Amniotic epithelial cell (primary cell): ENCODE measurements at places on chromosomes 7 and 10.

GRCh38 chr7:55127622-55128081 is 108.8 kb downstream of the EGFR start:
- no peak for DNase-seq

DNA sequence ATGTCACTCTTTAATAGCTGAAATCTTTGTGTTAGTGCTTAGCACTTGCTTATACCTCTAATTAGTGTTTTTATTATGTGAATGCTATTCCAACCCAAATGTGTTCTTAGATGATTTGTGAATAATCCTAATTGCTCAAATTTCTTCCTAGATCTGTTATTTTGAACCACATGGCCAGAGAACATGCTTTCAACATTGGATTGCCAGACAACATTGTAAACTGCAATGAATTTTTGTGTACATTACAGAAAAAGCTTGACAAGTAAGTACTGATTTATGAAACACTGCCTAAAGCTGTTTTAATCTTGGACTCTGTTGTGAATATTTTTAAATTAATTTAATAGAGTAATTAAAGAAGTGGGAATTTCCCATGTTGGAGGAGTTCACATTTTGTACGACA is 121.1 kb downstream of the ZNF277 start:
- no peak for DNase-seq

GRCh38 chr7:29341156-29341555 is 146.6 kb downstream of the CHN2 start:
- DNase-seq, result no peak

- no peak for DNase-seq
Measured at GRCh38 chr7:155192961-155193640, 104.6 kb upstream of the INSIG1 start.

DNA sequence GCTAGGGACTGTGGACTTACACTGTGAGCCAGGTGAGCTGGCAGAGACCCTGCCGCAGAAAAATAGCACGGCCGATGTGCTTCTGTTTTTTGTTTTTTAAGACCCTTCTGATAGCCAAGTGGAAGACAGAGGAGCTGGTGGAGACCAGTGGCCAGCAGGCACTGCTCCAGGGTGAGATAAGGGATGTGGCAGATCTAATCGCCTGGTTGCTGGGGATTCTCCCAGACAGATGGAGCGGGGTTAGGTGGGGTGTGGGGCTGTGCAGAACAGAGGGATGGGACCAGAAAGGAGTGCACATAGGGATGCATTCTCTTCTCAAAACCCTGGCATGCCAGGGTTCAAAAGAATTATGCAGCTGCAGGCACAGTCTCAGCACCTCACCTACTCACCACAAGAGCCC is 82.2 kb downstream of the VOPP1 start:
- no peak for DNase-seq
